ENCODE measurements at places on chromosomes 5 and 9.
A peak's percentile ranks its signal among the peaks of the same experiment; 100 is the strongest.

DNA sequence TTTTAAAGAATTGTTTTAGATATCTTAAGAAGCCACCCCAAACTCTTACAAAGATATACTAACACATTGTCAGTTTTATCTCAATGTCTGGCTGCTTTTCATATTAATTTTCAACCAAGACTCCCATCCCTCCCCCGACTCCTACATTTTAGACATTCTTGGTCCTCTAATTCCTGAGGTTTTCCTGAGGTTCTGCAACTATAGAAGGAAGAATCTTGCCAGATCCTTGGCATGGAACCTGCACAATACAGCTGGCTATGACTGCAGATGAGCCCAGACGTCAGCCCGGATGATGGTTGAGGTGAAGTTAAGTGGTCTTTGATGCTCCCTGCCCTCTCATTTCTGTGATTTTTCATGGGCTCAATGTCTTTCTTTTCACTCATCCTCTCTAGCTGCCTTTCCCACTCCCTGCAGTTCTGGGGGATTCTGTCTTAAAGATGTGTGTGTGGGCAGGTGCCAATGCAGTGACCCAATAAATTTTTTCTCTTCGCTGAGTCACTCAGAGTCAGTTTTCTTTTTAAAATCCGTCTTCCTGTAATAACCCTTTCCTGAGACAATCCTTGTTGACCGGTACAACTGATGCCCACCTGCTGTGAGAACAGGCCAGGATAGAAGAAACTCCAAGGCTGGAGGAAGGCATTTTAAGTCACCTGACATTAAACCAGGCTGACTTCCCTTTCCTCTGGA, 237.8 kb upstream of the GAS1 start:
- no peaks in the 10 kb centered on the region for H3K4me1 ChIP-seq
- H3K27ac ChIP-seq: no peak overlapping the region
- no peaks in the 10 kb centered on the region for H3K36me3 ChIP-seq
- H3K4me3 ChIP-seq: no peak overlapping the region
- no peaks in the 10 kb centered on the region for H3K27me3 ChIP-seq

GRCh38 chr5:92380069-92380770, 997.1 kb upstream of the ARRDC3 start:
- H3K27me3 ChIP-seq: no peaks in the 10 kb centered on the region
- no peak overlapping the region for H3K27ac ChIP-seq
- H3K36me3 ChIP-seq: no peaks in the 10 kb centered on the region
- DNase-seq: no peak
- no peaks in the 10 kb centered on the region for H3K4me1 ChIP-seq
- no peak overlapping the region for H3K4me3 ChIP-seq

GRCh38 chr5:115477581-115477980, 67.0 kb downstream of the FEM1C start:
- H3K27ac ChIP-seq: no peak overlapping the region
- peaks cover 2% of the 10 kb centered on the region for H3K4me1 ChIP-seq

- peaks cover 24% of the 10 kb centered on the region for H3K27me3 ChIP-seq
- H3K36me3 ChIP-seq: no peaks in the 10 kb centered on the region
Observed at GRCh38 chr9:128365525-128365924, 5.6 kb upstream of the URM1 start.

- peak; percentile 46 for DNase-seq
- H3K27me3 ChIP-seq: peaks cover 90% of the 10 kb centered on the region
- H3K4me1 ChIP-seq: no peaks in the 10 kb centered on the region
- H3K36me3 ChIP-seq: peaks cover 1% of the 10 kb centered on the region
- no peak overlapping the region for H3K27ac ChIP-seq
Observed at GRCh38 chr9:37029304-37029775, 4.7 kb downstream of the PAX5 start.

Measured in H9 (cell line).